A172 (cell line): ENCODE measurements at places on chromosomes 2 and 18. TPM values are rescaled to one million over a fixed set of nuclear protein-coding genes. Genes with fewer than 3 reads are reported as not detected.

AGXT gene
- total RNA-seq: 0.07 TPM in 1 of 2 replicates, not detected in the other

SERPINB11 gene
- not detected in 2 replicates for total RNA-seq

DHRS9 gene
- not detected in 2 replicates for total RNA-seq

TMEM127 gene
- total RNA-seq: 35.0 and 37.8 TPM in 2 replicates

ANKAR gene
- total RNA-seq: 4.7 and 14.5 TPM in 2 replicates

DPYSL5 gene
- total RNA-seq: 8.4 and 9.1 TPM in 2 replicates

RAMP1 gene
- total RNA-seq: 32.4 and 35.2 TPM in 2 replicates

EFR3B gene
- 2.2 TPM in 2 replicates for total RNA-seq

SMYD1 gene
- total RNA-seq: not detected in 2 replicates

VWA3B gene
- not detected in 2 replicates for total RNA-seq

SCTR gene
- not detected in 2 replicates for total RNA-seq

LDAH gene
- total RNA-seq: 20.1 and 25.0 TPM in 2 replicates

PDCL3 gene
- 40.3 and 41.3 TPM in 2 replicates for total RNA-seq

LRRTM4 gene
- total RNA-seq: 0.12 and 0.36 TPM in 2 replicates

SESTD1 gene
- 8.0 and 23.9 TPM in 2 replicates for total RNA-seq

TRAPPC8 gene
- 39.6 and 48.1 TPM in 2 replicates for total RNA-seq

MAP3K19 gene
- not detected in 2 replicates for total RNA-seq

CCDC85A gene
- 13.1 and 14.0 TPM in 2 replicates for total RNA-seq

REG3G gene
- total RNA-seq: not detected in 2 replicates

ST6GAL2 gene
- not detected in 2 replicates for total RNA-seq

CAB39 gene
- 49.8 and 51.9 TPM in 2 replicates for total RNA-seq

CD207 gene
- 0.14 TPM in 1 of 2 replicates, not detected in the other for total RNA-seq

NTSR2 gene
- not detected in 2 replicates for total RNA-seq

TLX2 gene
- 0.90 and 1.7 TPM in 2 replicates for total RNA-seq

RNU2-63P gene
- total RNA-seq: not detected in 2 replicates

DLX2 gene
- 0.64 and 0.81 TPM in 2 replicates for total RNA-seq

IL1RN gene
- total RNA-seq: 0.41 TPM in 1 of 2 replicates, not detected in the other

GATA6 gene
- total RNA-seq: 3.9 and 4.3 TPM in 2 replicates

VSNL1 gene
- total RNA-seq: not detected in 2 replicates

CNDP2 gene
- 48.9 and 59.9 TPM in 2 replicates for total RNA-seq

WDPCP gene
- 4.9 and 8.7 TPM in 2 replicates for total RNA-seq

PAIP2B gene
- 0.28 and 1.1 TPM in 2 replicates for total RNA-seq

CIDEA gene
- total RNA-seq: not detected in 2 replicates

CHST9 gene
- total RNA-seq: not detected in 2 replicates

NGEF gene
- 33.3 and 37.5 TPM in 2 replicates for total RNA-seq

EPHA4 gene
- 28.1 and 32.9 TPM in 2 replicates for total RNA-seq

FABP1 gene
- total RNA-seq: not detected in 2 replicates

UGT1A3 gene
- total RNA-seq: not detected in 2 replicates

CYP27A1 gene
- 0.07 TPM in 1 of 2 replicates, not detected in the other for total RNA-seq

HRH4 gene
- total RNA-seq: not detected in 2 replicates

COL4A3 gene
- total RNA-seq: not detected in 2 replicates

FAM237A gene
- not detected in 2 replicates for total RNA-seq

CDH2 gene
- 254 and 285 TPM in 2 replicates for total RNA-seq

TTN gene
- total RNA-seq: 0.02 TPM in 1 of 2 replicates, not detected in the other

RBM43 gene
- total RNA-seq: 2.8 and 4.1 TPM in 2 replicates

RBKS gene
- 2.2 and 2.8 TPM in 2 replicates for total RNA-seq

CPO gene
- total RNA-seq: not detected in 2 replicates

PDCD1 gene
- 0.10 TPM in 1 of 2 replicates, not detected in the other for total RNA-seq

STEAP3 gene
- total RNA-seq: 71.3 and 117 TPM in 2 replicates

SCG2 gene
- total RNA-seq: 1.7 and 2.2 TPM in 2 replicates

RIT2 gene
- total RNA-seq: 0.12 TPM in 1 of 2 replicates, not detected in the other

RASGRP3 gene
- total RNA-seq: 30.6 and 41.5 TPM in 2 replicates

OSR1 gene
- total RNA-seq: 6.3 and 8.1 TPM in 2 replicates

SULT1C4 gene
- not detected in 2 replicates for total RNA-seq

SGPP2 gene
- total RNA-seq: not detected in 2 replicates

SKOR2 gene
- total RNA-seq: not detected in 2 replicates
